ENCODE measurements at places on chromosomes 2 and 18.

GRCh38 chr2:163185160-163185559 lies 346.6 kb upstream of the KCNH7 start:
- DNase-seq: no peak

DNA sequence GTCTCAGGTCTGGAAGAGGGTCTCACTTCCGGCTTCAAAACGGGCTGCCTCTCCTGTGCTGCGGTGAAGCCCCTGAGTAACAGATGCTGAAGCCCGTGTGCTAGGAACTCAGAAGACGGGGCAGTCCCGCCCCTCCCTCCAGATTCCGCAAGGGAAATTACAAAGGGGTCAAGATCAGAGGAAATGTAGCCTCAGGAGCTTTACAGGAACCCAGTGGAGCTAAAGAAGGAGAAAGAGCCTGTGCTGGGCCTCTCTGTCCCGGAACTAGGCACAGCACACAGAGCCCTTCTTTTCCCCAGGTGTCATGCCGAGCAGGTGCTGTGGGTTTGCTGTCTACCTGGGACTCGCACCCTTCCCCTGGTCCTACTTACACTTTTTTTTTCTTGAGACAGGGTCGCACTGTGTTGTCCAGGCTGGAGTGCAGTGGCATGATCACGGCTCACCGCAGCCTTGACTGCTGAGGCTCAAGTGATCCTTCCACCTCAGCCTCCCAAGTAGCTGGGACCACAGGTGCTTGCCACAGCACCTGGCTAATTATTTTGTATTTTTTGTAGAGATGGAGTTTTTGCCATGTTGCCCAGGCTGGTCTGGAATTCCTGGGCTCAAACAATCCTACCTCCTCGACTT lies 72.7 kb upstream of the MAP4K4 start:
- no peak for DNase-seq

- DNase-seq: no peak
These were observed 103.0 kb downstream of the TRIB2 start for GRCh38 chr2:12819721-12820120.

- no peak for DNase-seq
These were observed 45.6 kb downstream of the DDX18 start for GRCh38 chr2:117859924-117860647.

DNA sequence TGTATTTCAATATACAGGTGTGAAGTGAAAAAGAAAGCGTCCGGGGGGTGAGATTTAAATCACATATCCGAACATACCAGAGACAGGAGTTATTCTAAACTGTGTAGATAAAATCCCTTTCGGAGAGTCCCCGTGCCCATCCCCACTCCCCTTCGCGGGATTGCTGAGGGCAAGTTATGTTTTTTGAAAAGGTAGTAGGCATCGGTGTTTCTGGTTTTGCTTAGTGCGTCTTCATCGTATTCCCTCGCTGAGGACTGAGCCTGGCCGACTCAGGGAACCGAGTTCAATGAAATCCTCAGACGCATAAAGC lies 583.4 kb downstream of the ZEB2 start:
- no peak for DNase-seq

GRCh38 chr2:213818436-213818835 lies 534.2 kb downstream of the SPAG16 start:
- DNase-seq: no peak

DNA sequence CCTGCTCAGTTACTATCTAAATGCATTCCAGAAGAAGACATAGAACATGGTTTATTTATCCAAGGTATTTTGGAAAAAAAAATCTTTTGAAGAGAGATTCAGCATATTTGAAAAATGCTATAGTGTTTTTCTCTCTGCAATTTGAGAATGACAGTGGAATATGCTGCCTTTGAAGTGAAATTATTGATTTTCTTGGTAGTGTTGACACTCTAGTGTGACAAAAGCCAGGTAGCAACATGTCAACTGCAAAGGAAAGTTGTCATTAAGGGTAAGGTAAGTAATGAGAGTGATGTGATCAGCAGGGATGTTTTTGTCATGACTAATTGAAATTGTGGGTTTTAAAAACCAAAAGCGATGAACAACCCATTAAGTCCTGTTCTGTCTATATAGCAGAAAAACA lies 1387.1 kb upstream of the TMEFF2 start:
- DNase-seq: no peak

DNA sequence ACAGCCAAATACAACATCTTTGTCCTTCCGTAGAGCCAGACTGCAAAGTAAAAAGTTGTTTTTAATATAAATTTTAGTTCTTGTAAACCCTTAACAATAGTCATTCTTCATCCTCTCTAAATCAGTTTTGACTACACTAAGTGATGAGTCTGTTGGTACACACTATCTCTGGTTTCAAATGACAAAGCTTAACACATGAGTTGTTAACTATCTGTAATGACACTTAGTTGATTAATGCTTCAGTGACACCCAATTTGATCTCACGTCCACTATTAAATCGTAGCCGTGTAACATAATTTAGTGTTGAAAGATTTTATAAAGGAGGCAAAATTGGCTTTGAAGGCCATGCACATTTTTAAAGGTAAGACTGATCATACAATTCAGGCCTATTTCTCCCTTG lies 181.6 kb downstream of the ZNF521 start:
- DNase-seq: no peak

- DNase-seq: no peak
These were observed 6.2 kb downstream of the TTC32 start for GRCh38 chr2:19895535-19895934.

DNA sequence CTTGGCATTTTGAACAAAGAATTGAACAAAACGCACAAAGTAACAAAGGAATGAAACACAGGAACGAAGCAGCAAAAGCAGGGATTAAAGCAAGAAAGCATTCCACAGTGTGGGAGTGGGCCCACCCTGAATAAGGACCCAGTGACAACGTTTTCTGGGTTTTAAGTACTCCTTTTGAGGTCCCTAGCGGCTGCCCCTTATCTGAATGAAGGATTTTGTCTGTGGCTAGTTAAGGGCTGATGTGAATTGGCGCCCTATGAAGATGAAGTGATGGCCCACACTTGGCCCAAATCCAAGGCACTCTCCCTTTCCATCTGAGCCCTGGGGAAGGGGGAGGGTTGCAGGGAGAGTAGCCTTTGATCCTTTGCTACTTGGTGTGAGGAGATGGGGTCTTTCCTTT lies 7.8 kb upstream of the CCDC141 start:
- no peak for DNase-seq

DNA sequence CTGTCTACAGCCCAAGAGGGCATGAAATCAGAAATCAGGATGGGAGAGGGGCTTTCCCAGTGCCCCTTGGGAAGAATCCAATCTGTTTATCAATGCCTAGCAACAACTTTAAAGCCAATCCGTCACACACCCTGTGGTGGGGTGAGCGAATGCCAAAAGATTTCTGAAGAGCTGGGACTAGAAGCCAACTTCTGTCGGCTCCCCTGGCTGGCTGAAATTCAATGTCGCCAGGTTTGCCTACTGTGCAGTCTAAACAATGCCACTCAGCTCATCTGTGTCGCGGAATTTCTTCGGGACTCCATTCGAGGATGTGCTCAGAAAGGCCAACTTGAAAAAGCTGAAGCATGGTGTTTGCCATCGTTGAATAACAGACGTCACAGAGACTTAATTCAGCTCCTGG lies 31.5 kb upstream of the NCKAP5 start:
- DNase-seq: no peak

- DNase-seq: no peak
These were observed 59.6 kb downstream of the FEZ2 start for GRCh38 chr2:36538335-36538734.

DNA sequence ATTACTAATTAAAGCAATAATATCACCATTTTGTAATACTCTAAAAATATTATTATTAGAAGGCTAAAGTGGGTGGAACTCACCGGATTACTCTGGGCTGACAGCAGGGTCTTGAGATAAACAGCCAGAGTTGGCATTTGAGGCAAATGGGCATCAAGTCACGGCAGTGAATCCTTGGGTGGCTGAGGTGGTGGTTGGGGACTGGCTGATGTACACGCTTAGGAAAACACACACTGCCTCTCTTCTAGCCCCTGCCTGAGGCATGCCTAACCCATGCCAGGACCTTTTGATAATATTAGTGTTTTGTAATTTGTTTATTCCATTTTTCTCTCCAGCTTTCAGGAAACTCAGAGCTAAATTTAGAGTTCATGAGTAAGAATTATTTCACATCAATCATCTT lies 76.8 kb downstream of the ACKR3 start:
- DNase-seq: no peak

- DNase-seq: no peak
These were observed 158.0 kb upstream of the KLHL14 start for GRCh38 chr18:32930695-32931301.

GRCh38 chr2:185463481-185463880 lies 275.1 kb upstream of the FSIP2 start:
- no peak for DNase-seq

GRCh38 chr18:36808681-36809080 lies 20.1 kb downstream of the TPGS2 start:
- no peak for DNase-seq

DNA sequence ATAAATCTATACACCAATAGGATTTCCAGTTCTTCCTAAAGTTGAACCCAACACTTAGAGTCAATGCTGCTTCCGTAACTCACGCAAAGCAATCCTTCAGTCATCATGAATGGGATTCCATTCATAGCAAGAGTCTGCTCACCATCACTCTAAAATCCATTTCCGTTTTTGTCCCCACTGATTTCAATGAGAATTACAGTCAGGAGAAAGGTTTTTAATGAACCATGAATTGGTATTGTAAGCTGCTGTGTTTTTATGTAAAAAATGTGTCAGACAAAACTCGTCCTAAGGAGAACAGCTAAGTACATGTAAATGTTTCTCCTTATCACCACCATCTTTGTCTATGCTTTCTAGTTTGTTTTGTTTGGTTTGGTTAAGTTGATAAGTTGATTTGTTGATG lies 391.5 kb downstream of the IRS1 start:
- DNase-seq: no peak

GRCh38 chr2:106025796-106026195 lies 168.3 kb downstream of the UXS1 start:
- no peak for DNase-seq

GRCh38 chr2:204108330-204108751 lies 171.8 kb downstream of the ICOS start:
- peak; percentile 36 for DNase-seq

DNA sequence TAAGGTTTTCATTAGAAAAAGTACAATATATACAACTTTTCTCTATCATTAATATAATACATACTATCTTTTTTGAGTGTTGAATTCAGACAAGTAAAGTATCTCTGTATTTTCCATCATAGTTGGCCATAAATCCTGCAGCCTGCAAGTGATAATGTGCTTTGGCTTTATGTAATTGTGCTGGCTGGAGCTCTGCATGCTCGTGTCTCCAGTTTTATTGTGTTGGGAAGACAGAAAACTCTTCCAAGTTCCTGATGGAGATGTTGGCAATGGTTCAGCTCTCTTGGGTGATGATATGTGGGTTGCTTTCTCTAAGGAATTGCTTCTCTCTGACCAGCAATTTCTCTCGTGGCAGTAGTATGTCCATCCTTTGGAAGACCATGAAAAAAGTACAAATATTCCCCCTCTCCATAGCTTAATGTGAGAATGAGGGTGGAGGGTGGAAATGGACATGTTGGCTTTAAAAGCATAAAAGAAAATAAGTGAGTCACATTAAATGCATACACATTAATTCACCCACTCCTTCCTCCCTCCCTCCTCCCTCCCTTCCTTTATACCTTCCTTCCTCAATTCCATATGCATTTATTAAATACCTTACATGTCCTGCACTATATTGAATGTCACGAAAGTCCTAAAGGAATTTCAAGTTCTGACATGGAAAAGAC lies 344.2 kb downstream of the MTX2 start:
- no peak for DNase-seq

- DNase-seq: no peak
These were observed 38.8 kb upstream of the PSME4 start for GRCh38 chr2:54009549-54009948.

DNA sequence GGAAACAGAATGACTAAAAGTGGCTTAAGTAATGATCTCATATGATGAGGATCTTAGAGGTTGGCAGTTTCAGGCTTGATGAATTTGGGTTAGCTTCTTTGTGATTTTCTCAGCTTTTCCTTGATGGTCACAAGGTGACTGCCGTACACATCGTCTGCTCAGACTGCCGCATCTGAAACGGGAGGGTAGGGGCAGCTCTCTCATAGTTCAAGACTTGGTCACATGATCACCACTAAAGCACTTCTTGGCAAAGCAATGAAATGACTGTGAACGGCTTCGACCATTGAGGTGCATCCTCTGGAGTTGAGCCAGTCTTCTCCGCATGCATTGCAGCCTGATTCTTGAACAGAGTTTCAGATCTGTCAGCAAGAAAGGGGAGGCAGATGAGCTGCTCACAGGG lies 43.8 kb downstream of the LPIN1 start:
- DNase-seq: no peak

GRCh38 chr2:38959938-38960608 lies 70.4 kb downstream of the ARHGEF33 start:
- peak; percentile 75 for DNase-seq

DNA sequence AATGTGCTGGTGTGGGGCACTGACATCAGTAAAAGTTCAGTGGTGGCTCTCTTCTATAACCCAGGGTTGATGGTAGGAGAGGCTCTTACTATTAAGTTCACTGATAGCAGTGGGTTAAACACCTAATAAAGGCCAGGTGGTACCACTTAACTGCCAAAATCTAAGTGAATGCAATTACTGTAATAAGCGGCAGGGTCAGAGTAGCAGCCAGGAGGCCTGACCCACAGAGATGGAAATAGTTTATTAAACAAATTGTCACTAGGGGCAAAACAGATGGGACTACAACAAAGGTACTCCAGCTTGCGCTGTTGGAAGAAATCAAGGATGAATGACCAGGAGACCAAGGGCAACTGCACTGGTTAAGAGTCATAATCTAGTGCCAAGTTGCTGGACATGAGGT lies 26.6 kb downstream of the ZSWIM2 start:
- no peak for DNase-seq
